ENCODE measurements at places on chromosomes 2 and 18. TPM values are rescaled to one million over a fixed set of nuclear protein-coding genes. Genes with fewer than 3 reads are reported as not detected.

DNA sequence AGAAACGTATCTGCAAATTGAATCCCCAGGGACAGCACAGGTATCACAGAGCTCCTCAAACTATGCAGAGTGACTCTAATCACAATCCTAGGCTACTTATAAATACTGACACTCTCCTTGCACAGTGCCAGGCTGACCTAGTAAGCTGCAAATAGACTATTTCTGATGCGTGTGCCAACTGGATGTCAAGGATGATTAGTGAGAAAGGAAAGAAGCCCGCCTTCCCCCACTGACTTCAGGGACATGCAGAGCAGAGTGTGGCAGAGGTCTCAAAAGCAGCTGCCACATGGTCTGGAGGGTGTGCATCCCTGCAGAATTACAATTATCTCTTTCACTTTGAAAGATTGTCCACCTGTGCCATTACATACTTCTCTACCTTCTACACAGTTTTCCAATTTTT lies 235.6 kb downstream of the CPS1 start:
- H3K4me3 ChIP-seq: no peak overlapping the region
- no peaks in the 10 kb centered on the region for H3K4me1 ChIP-seq
- no peaks in the 10 kb centered on the region for H3K27me3 ChIP-seq
- no peak overlapping the region for H3K27ac ChIP-seq

DNA sequence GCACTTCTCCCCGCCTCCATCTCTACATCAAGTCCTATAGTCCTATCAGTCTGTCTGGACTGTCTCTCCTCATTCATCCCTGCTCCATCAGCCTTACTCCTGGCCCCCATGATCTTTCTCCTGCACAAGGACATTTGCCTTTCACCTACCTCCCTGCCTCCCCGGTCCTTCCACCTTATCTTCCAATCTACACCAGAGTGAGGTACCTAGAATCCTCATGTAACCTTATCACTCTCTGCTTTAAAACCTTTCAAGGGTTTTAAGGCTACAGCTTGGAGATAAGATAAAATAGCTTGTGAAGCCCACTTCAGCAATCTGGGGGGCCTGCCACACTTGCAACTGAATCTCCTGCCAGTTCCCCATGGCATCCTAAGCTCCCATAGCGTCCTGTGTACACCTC lies 12.8 kb downstream of the CDC42EP3 start:
- H3K4me1 ChIP-seq: peaks cover 84% of the 10 kb centered on the region
- no peak for DNase-seq
- H3K36me3 ChIP-seq: no peaks in the 10 kb centered on the region

GRCh38 chr18:30328839-30329238 lies 713.7 kb downstream of the DSC3 start:
- peaks cover 8% of the 10 kb centered on the region for H3K4me1 ChIP-seq
- no peak for DNase-seq
- H3K27me3 ChIP-seq: no peaks in the 10 kb centered on the region
- H3K27ac ChIP-seq: no peak overlapping the region
- no peaks in the 10 kb centered on the region for H3K36me3 ChIP-seq

DNA sequence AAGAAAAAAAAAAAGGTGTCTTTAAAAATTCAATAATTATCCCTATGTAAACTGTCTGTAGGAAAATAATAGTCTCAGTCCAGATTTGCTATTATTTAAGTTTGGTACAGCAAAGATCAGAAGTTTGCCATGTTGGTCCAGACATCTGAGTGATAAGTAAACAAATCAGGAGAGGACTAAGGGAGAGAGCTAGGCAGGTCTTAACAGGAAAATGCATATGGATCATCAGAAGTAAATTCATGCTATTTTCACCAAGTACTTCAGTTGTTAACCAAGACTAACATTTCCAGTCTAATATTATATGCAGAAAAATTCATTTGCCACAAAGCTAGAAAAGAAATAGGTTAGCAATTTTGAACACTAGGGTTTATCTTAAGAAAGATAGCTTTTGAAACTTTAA lies 95.0 kb upstream of the STK17B start:
- DNase-seq: no peak
- H3K27ac ChIP-seq: no peak overlapping the region
- H3K4me3 ChIP-seq: no peak overlapping the region
- no peaks in the 10 kb centered on the region for H3K4me1 ChIP-seq

DNA sequence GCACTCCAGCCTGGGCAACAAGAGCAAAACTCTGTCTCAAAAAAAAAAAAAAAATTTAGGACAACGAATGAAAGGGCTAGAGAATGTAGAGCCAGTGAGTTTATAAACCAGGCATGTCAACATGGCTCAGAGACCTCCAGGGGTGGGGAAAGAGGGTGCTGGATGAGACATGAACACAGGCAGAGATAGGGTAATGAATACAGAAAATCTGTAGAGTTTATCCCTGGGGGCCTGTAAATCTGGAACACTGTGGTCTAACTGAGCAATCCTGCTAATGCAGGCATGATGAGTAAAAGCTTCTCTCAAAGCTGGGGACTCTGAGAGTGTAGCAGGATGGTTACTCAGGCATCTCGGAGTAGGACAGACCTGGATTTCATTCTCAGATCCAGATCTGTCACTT lies 59.2 kb upstream of the IGFBP2 start:
- H3K4me3 ChIP-seq: no peak overlapping the region
- no peak overlapping the region for H3K27ac ChIP-seq
- no peak for DNase-seq
- peaks cover 10% of the 10 kb centered on the region for H3K36me3 ChIP-seq
- H3K4me1 ChIP-seq: peaks cover 8% of the 10 kb centered on the region

DNA sequence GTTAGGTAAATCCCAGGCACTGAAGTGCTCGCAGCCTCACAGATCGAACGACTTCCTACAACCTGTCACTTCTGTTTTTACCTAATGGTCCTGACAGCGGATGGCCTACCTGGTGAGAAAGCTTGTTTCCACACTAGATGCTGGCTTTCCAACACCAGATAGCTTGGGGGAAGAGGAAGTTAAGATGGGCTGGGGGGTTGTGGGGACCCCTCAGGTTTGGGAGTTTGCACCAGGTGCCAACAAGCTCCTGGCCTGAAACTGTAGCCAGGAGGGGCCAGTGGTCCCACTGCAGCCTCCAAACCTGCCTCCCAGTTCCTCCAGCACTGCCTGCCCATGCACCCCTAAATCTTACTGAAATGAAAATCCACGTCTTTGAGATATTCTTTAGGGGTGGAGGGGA lies 3.9 kb downstream of the TMEM185B start:
- H3K4me3 ChIP-seq: no peak overlapping the region
- no peaks in the 10 kb centered on the region for H3K4me1 ChIP-seq
- H3K36me3 ChIP-seq: no peaks in the 10 kb centered on the region

DNA sequence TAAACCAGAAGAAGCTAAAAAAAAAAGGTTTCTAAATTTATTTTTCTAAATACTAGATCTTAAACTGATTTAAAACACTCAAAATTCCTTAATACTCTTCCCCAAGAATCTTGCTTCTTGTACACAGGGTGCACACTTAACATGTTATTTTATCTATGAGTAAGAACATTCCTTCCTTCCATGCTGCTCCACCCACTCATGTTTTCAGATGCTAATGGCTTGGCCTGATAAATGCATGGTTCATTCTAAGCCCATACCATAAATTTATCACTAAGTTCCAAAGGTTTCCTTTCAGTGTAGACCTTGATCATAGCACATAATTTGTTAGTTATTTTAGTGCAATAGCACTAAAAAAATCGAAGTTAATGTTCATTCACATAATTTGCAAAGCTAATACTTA lies 8.1 kb downstream of the FBXO48 start:
- no peaks in the 10 kb centered on the region for H3K27me3 ChIP-seq
- DNase-seq: no peak
- H3K27ac ChIP-seq: no peak overlapping the region
- no peaks in the 10 kb centered on the region for H3K4me1 ChIP-seq
- H3K4me3 ChIP-seq: no peak overlapping the region

DNA sequence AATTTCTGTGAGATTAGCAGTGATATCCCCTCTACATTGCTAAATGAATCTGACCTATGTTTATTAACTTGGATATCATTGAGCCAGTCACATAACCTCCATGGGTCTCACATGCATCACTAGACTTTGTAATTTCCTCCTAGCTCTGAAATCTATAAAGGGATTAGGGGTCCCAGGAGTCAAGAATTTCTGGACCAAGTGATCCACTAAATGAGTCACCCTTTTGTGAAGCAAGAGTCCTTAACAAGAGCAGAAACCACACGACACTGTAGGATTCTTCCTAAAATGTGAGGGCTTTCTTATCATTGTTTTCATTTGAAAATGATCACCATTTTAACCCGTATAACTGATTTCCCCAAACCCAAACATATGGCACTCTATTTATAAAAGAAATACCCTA lies 90.3 kb downstream of the DHRS9 start:
- H3K4me1 ChIP-seq: no peaks in the 10 kb centered on the region
- no peak overlapping the region for H3K27ac ChIP-seq
- no peak for DNase-seq
- no peaks in the 10 kb centered on the region for H3K36me3 ChIP-seq
- no peak overlapping the region for H3K4me3 ChIP-seq

GRCh38 chr2:159175182-159175581 lies 111.3 kb downstream of the WDSUB1 start:
- H3K4me3 ChIP-seq: no peak overlapping the region
- H3K27me3 ChIP-seq: no peaks in the 10 kb centered on the region
- no peak for DNase-seq
- no peaks in the 10 kb centered on the region for H3K36me3 ChIP-seq

Gene CWC22
- 31.5 TPM for total RNA-seq

Gene RNASEH1
- 42.0 TPM for total RNA-seq

Data from GM23338 (cell line).